ENCODE measurements at places on chromosomes 2 and 18.

DNA sequence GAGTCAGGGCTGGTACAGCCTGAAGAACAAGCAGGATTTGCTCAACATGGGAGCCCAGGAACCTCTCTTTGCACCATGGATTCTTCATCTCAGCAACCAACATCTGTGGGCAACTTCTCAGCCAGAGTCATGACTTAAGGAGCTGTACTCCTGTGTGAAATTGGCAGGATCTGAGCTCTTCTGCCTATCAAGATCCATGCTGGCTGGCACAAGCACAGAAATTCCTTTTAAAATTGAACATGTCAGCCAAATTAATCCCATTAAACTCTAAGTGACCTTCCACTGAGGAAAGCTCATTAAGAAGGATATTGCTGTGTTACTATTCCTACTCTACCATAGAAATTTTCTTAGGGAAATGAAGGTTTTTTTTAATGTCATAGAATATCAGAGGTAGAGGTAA, 110.5 kb upstream of the SCG2 start:
- no peak for DNase-seq

DNA sequence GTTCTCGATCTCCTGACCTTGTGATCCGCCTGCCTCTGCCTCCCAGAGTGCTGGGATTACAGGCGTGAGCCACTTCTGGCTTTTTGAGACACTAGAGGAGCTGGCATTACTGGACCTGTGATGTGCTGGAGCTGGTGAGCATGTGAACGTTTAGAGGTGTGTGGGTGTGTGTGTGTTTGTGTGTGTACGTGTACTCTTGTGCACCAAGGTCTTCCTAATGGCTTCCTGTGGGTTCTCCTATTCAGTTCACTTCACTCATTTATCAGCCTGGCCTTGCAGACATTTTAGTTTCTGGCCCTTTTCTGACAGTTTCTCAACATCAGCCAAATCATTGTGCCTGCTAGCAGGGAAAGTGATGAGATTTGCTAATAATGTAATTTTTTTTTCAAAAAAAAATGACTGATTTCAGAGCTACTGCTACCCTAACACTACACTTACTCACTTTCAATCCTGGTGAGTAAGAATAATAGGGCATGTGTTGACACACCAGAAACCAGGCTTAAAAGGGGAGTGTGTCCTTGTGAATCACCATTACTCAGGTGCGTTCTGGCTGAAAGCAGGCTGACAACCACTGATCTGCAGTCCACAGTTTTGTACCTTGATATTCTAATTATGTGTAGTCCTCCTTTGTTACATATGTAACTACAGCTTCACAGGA, 41.0 kb upstream of the ACTR3 start:
- DNase-seq: no peak

- no peak for DNase-seq
Observed at GRCh38 chr2:101197215-101197745, 46.1 kb upstream of the TBC1D8 start.

DNA sequence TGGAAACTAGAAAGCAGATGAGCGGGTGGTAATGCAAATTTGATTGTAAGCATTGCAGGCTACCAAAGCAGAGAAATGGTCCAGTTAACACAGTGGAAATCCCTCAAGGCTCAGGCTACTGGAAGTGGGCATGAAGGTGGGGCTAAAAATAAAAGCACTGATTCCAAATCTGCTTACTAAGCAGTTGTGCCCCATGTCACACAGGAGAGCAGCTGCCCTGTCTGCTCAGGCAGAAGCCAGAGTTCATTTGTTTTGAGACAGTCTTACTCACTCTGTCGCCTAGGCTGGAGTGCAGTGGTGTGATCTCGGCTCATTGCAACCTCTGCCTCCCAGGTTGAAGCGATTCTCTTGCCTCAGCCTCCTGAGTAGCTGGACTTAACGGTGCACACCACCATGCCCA, 42.5 kb upstream of the TSPYL6 start:
- DNase-seq: no peak

DNA sequence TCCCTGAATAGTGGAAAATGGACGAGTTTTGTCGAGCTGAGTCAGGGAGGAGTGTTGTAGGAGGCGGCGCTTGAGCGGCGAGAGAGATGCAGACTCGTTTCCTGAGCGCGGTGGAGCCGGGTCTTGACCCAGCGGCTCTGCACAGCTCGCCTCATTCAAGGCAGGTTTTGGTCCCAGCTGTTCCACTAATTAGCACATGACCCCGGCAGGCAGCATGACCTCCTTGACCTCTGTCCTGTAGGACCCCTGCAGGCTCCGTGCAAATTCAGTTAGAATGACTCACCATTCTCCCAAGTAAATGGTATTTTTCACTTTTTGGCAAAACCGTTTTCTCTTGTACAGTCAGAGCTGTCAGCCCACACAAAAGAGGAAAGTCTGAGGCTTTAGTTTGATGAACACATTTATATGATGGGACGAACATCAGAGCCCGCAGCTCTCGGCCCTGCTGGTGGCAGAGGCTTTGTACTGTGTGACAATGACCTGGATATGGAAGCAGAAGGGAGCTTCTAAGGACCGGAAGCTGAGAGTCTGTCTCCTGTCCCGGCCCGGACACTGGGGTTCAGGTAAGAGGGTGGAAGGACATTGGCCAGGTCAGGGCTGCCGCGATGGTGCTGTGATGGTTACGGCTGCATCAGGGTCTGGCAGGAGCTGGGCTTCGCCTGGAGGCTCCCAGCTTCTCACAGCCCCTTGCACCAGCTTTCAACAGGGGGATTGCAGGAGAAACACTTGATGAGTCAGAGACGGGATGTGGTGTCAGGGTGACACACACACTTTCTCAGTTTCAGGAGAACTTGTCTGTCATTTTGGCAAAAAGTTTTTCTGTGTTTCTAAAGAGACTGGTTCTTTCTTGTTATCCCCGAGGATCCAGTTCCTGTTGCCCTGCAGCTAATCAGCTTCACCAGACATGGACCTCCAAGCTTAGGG, 29.9 kb upstream of the ALKAL2 start:
- peak; percentile 13 for DNase-seq

GRCh38 chr18:24761765-24762164, 301.3 kb downstream of the HRH4 start:
- no peak for DNase-seq

DNA sequence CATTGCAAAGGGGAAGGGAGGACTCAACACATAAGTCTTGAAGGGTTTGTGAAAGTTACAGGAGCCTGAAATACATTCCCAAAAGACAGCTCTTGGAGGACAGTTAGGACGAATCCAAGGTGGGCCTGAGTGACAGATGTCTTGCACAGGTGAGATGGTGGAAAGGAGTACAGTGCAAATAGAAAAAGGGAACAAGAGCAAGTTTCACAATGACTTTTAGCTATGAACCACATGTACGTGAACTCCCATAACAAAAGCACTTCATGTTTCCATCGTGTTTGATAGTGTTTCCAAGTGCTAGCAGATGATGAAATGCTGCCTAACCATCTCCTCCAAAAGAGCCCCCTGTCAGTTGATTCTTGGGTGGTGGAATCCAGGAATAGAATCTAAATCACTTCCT, 1.8 kb downstream of the IL18RAP start:
- no peak for DNase-seq

DNA sequence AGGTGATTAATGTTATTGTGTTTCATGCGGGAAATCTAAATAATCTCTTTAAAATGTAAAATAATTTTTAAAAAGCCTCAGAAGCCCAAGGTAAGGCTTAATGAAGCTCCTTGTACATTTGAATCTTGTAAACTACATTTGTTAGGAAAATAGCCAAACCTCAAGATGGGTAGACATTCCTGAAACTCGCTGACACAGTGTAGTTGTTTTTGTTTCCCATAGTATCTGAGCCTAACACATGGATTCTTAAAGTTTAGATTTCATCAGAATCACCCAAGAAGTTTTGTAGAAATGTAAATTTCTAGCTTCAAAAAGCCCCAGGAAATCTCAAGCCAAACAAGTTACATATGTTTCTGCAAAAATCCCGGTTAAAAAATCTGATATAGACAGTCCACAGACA, 1221.1 kb upstream of the ACVR2A start:
- no peak for DNase-seq

- no peak for DNase-seq
Observed at GRCh38 chr2:207093234-207093633, 72.5 kb downstream of the KLF7 start.

- no peak for DNase-seq
Observed at GRCh38 chr2:174328961-174329715, 5.6 kb upstream of the SP9 start.

DNA sequence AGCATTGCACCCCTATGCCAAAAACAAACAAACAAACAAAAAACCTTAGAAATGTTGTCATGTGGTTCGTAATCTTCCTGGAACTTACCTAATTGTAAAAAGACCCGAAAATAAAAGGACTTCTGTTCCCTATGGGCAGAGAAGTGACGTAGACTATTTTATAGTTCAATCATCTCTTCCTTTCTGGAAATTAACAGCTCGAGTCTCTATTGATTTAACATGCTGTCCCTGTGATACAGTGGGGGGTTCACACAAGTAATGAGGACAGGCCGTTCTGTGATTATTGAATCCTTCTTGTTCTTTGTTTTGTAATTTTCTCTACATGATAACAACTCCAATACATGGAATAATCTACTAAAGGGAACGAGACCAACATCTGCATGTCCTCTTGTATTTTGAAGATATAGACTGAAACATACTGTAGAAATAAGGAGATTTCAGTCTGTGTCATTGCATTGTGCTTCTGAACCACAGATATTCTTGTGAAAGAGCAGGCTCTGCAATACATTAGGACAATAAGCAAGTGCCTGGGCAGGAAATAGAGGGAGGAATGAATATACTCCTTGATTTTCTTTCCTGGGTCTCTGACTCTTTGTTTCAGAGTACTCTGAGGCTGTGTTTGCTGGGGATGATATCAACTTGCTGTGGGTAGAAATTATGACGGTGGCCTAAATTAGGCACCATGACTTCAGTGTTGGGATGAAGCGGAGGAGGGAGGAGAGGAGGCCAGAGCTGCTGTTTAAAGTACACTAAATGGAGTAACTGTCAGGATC, 65.7 kb upstream of the PPM1B start:
- no peak for DNase-seq

DNA sequence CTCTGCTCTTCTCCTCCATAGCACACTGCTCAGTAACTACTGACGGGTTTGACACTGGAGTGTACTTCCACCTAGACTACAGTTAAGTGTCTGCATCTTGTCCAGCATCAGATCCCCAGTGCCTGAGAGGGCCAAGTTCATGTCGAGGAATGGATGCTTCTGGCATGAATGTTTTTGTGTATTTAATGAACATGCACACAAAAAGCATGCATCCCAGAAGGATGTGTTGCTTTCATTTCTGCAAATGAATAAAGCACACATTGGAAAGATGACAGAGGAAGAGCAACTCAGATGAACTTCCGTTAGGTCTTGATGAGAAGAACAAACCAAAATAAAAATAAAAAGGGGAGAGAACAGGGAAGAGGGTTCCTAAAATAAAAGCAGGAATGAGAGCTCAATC, 27.9 kb downstream of the C2orf49 start:
- DNase-seq: no peak

DNA sequence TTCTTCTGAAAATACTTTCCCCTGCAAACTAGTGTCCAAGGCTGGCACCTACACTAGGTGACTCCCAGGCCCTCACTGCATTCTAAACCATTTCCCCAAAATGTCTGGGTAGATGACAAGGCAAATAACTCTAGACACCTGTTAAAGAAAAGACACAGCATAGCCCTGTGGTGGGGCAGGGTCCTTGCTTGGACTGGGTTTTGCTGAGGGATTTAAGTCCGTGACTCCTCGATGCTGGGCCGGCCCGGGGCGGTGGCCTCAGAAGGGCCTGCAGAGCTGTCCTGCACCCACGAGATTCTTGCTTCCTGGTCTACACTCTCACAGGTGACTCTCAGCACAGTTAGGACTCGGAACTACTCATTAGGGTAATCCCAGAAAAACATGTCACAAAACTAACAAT, 55.2 kb downstream of the MBP start:
- DNase-seq: no peak

GRCh38 chr2:173739006-173739405, 226.2 kb downstream of the SP3 start:
- no peak for DNase-seq

DNA sequence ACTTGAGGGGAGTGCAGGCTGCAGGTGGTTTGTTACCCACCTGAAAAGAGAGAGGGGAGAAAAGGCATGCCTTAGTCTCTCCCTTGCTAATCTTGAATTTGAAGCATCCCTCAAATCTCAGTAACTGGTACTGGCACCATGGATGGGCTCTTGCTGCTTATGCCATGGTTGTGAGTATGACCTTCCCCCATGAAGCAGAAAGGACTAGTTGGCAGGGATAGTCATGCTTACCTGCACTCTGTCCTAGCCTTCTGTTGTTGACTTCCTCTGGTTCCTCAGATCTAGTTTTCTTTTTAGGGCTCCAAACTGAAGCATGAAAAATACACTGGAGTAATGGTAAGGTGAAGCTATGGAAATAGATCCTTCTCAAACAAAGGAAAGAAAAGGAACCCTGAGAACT, 191.2 kb downstream of the SPAG16 start:
- DNase-seq: no peak

DNA sequence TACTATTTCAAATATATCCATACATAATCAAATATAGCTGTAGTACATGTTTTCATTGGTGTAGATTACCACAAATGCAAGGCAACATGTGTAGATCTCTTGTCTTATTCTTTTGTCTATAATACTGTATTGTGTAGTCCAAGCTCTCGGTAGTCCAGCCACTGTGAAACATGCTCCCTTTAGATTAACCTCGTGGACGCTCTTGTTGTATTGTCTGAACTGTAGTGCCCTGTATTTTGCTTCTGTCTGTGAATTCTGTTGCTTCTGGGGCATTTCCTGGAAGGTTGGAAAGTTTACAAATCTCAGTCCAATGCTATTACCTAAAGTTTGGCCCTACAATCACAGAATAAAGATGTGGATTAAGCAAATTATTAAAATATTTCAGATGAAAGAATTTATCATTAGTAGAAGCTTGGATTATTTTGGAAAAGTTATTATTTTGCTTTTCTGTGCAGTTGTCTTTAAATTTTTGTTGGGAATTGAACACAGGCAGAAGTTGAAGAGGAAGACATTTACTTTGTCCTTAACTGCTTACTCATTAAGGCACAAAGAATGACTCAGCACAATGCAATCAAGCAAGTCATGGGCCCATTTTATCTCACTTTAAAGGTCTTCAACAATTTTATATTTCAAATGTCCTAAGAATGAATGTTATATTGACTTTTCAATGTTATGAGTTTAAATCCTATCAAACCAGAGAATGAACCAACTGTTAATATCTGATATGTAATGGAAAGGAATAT, 103.4 kb upstream of the CAVIN2 start:
- DNase-seq: no peak

DNA sequence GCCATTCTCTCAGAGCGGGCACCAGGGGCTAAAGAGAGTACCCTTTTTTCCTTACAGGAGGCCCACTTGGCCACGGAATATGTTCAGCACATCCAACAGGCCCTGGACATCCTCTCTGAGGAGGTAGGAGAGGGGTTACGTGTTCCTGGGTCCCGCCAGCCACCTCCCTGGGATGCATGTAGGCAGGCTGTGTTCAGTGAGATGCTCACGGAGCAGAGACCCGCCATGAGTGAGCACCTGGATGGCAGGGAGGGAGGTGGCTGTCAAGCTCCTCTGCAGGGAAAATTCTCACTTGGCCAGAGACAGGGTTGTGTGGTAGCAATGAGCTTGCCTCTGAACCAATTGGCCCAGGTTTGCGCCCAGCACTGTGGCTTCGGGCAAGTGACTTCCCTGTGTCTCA, 123.1 kb upstream of the PPP1CB start:
- no peak for DNase-seq

GRCh38 chr2:86038291-86039081, 67.2 kb downstream of the POLR1A start:
- DNase-seq: peak; percentile 55

- DNase-seq: no peak
Observed at GRCh38 chr2:132776287-132776686, 106.3 kb upstream of the LYPD1 start.

- DNase-seq: no peak
Observed at GRCh38 chr2:121860758-121861227, 105.3 kb downstream of the TSN start.

Measured in activated T-helper 9 cell treated with anti-CD3 and anti-CD28 coated beads, Interleukin-2, amount 50 U/mL, for 16 hours (primary cell).